ENCODE measurements at places on chromosomes 7 and 10.

DNA sequence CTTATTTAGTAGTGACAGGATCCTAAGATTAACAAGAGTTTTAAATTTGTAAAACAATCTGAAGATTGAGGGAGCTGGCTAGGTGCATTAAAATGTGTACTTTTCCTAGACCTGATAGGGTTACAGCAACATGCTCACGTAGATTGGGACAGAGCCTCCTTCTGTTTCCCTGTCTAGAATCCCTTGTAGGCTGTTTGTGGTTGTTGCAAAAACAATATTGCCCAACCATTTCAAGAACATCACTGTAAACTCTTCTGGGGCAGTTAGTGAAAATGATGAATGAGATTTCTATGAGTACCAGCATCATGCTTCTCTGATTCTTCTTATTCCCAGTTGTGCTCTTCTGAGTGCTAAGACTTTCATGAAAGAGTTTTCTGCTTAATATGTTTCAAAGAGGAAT is 14.7 kb upstream of the CPED1 start:
- no peak for DNase-seq

DNA sequence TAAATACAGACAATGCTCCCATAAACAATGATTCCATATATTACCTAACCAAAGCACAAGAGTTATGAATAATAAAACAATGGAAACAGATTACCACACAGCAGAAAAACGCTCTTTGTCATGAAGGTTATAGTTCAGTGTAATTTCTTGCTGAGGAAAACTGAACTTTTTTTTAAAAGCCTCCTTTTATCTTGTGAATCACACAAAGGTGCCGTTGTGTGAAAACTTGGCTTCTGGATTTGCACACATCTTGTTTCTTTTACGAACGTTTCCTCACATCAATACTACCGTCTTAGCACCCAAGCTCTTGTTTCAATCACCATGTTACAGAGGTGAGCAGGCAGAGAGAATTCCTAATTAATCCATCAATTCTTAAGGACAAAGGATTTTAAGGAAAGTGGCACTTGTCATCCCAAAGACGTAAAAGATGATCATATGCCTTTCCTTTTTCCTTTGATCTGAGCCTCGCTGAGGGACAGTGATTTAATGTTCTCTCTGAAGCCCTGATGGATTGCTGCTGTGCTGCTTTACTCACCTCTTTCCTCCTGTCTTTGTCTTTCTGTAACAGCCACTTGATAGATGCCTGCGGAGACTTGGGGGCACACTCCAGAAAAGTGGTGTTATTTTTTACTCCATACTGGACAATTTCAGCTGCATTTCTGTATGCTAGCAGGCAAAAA is 110.1 kb downstream of the CD36 start:
- DNase-seq: no peak

GRCh38 chr10:44400541-44400940 is 15.6 kb upstream of the CXCL12 start:
- DNase-seq: no peak

DNA sequence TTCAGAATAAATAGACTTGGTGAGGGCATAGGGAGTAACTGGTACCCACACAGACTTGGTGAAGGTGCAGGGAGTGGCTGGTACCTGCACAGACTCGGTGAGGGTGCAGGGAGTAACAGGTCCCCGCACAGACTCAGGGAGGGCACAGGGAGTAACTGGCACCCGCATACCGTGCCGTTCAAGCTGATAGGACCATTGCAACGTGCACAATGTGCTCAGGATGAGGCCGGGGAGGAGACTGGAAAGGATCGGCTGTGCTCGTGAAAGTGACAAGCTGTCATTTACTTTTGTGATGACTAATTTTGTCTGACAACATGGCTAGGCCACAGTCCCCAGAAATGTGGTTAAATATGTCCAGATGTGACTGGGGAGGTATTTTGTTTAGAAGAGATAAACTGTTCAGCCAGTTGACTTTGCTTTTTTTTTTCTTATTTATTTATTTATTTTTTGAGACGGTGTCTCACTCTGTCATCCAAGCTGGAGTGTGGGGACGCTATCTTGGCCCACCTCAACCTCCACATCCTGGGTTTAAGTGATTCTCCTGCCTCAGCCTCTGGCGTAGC is 76.2 kb upstream of the NMT2 start:
- no peak for DNase-seq

GRCh38 chr7:137681657-137682562 is 164.9 kb downstream of the DGKI start:
- no peak for DNase-seq

- DNase-seq: no peak
These were observed 78.7 kb upstream of the PPP2R2D start for GRCh38 chr10:131822013-131822691.

DNA sequence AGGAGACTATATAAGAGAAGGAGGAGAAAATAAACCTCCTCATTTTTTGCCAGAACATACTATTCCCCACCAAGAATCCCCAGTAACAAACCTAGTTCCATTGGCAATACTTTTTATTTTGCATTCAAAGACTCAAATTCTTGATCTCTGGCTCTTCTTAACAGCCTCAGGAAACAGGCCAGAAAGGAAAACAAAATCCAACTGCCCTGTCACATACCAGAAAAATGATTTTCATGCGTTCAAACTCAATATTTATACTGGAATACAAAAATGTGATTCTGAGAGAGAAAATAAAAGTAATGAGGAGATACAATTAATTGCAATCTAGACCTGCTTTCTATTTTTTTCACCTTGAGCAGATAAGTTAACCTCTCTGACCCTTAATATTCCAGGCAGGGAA is 435.9 kb upstream of the AUTS2 start:
- no peak for DNase-seq

GRCh38 chr10:87816163-87816897 is 1.7 kb downstream of the ATAD1 start:
- DNase-seq: no peak

DNA sequence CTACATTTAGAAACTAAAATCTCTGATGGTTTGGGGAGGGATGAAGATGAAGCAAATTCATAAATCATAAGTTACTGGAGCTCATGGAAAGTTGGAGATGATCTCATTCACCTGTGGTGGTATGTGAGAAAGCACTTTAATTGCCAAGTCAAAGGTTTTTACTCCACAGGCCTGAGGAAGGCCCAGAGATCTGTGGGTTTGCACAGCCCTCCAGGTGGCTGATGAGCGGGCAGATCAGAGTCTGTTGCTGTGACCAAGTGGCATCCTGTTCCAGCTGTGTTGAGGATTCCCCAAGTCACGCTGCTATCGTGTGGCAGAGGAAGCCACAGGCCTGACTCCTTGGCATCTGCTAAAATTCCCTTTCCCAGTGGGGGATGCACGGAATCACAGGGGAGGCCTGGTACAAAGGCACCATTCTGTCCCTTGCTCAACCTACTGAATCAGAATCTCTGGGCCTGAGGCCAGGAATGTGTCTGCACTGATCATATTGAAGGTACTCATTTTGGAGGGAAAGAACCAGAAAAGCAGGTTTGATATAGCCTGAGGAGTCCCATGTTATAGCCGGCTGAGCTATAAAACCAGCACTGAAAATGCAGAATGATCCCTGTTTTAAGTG is 19.7 kb upstream of the DDC start:
- DNase-seq: no peak

DNA sequence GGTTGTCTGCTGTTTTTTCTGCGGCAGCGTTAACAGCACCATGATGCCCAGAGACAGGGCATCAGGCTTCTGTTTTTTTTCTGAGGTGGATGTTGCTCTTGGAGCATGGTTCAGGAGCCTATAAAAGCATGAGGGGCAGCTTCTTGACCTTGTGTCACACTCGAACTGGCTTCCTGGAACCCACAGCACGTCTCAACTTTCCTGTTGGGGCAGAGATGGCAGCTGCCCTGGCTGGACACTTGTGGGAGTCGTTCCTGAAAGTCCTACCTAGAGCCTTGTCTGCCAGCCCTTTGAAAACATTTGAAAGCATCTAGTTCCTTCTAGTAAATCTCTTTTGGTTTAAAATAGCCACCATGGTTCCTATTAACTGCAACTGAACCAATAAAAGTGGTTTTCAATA is 28.9 kb upstream of the PRKAG2 start:
- DNase-seq: no peak

DNA sequence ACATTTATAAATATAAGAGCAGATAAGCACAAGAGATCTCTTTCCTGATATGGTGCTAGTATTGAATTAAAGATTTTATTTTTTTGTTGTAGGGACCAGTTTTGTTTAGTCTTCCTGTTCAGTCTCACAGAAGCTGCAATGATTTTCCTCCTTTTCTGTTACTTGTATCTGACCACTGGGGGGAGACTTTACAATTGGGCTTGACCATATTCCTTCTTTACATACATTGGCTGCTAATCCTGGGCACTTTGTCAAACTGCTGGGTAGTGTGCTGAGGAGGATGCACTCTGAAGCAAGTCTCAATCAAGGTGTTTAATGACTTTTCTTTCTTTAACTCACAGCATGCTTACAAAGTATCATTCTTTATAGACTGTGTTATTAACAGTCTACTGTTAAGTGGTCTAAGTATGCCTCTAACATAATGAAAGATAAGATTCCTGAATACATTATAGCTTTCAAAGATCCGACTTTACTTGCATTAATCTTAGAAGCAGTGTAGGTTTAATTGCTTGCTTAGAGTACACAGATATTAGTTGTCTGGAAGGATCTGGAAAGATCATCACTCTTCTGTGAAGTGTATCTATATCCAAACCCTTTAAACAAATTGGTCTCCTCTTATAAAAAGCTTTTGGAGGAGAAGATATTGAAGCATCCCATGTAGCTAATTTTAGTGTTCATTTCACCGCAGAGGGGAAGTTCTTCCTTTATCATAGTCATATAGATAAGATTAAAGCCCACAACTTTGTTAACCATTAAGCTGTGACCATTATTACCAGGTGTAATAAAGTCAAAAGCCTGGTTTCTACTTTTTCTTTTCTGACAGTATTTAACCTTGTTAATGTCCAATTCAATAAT is 3.1 kb downstream of the PALS2 start:
- DNase-seq: peak; percentile 41

DNA sequence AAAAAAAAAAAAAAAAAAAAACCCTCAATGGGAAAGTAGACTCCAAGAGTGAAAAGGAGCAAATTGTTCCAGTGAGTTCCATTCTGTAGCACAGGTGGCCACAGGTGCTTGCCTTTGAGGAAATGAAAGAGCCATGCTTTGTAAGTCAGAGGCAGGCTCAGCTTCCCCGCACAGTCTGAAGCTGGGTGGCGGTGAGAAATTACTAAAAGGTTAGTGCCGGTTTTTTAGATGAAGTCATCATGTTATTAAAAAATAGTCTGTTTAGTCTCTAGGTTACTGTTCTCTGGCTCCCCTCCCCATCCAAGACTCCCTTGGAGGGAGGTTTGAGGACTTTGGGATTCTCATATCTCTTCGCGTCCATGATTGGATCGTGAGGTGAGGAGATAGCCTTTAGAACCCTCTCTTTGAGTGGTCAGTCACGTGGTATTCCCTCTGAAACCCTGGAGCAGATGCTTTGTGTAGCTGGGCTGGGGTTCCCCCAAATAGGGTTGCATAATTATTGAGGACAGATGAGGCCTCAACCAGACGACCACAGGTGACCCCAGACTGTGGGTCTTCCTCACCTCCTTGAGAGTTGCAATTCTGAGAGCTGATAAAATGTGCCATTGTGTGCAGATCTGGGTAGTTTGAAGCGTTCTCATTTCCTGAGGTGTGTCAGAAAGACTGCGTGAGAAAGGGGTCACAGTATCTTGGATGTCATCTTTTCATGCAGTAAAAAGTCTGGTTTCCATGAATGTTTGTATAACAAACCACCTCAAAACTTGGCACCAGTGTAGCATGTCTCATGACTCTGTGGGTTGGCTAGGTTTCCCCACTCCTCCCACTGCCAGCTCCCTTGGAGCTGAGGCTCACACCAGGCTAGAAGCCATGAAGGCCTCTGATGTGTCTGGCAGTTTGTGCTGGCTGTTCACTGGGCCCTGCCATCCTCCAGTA is 27.1 kb downstream of the OGDH start:
- no peak for DNase-seq

- no peak for DNase-seq
These were observed 1073.5 kb upstream of the LRRN3 start for GRCh38 chr7:110017405-110017804.

GRCh38 chr7:11665357-11665756 is 166.6 kb downstream of the THSD7A start:
- DNase-seq: no peak

DNA sequence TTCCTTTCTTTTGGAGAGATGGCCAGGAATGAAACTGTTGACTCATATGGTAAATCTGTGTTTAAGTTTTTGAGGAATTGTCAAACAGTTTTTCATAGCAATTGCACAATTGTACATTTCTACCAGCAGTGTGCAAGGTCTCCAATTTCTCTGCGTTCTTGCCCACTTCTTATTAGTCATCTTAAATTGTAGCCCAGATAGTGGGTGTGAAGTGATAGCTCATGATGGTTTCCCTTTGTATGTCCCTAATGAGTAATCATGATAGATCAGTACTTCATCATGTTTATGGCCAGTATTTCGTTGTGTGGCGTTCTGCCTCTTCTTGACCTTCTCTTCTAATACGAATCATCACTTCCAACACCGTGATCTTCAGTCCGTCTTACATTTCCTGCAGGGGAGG is 136.3 kb downstream of the DOCK1 start:
- no peak for DNase-seq

GRCh38 chr10:121309164-121309563 is 289.1 kb downstream of the FGFR2 start:
- DNase-seq: no peak

GRCh38 chr7:4208086-4208485 is 474.0 kb upstream of the FOXK1 start:
- DNase-seq: no peak

Measured in BE2C (cell line).